ENCODE measurements at places on chromosomes 16 and 17.

GRCh38 chr17:73401911-73402310 lies 90.1 kb upstream of the CDC42EP4 start:
- DNase-seq: no peak

GRCh38 chr17:79923974-79924638 lies 84.9 kb upstream of the CBX4 start:
- DNase-seq: no peak

- no peak for DNase-seq
These were observed 236.4 kb upstream of the AXIN2 start for GRCh38 chr17:65797809-65798208.

- DNase-seq: peak; percentile 63
These were observed 3.3 kb upstream of the PPP1R1B start for GRCh38 chr17:39623356-39623950.

- DNase-seq: no peak
These were observed 9.2 kb upstream of the CCL13 start for GRCh38 chr17:34347063-34347462.

DNA sequence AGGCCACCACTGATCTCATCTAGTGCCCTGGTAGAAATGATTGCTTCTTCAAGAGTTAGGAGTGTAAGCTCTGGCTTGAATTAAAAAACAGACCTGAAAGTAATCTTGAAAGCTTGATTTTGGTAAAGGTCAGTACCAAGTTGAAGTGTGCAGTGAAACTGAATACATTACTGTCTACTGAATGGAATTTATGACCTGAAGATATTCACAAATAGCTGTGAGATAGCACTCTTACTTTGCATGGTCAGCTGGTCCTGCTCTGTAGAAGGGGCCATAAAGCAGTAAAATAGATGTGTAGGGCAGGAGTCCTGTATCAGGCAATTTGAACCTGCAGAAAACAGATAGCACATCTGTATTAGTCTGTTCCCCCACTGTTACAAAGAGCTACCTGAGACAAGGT lies 78.6 kb downstream of the MYH13 start:
- DNase-seq: no peak

DNA sequence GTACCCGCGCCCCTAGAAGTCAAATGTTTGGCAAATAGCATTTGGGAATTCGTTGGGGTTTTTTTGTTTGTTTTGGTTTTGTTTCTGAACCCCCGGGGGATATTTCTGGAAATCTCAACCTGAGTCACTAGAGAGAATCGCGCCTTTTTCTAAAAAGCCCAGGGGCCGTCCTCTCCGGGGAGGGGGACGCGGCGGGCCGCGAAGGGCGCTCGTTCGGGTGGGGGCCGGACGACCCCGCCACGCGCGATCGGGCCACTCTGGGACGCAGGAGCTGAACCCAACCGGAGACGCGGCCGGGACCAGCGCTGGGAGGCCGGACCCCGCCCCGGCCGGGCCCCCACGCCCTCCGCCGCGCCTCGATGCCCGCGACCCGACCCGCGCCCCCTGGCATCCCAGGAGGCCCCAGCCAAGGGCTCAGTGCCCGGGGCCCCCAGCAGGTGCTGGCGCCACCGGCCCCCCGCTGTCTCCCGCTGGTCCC lies 302 bp downstream of the LITAF start:
- DNase-seq: no peak

DNA sequence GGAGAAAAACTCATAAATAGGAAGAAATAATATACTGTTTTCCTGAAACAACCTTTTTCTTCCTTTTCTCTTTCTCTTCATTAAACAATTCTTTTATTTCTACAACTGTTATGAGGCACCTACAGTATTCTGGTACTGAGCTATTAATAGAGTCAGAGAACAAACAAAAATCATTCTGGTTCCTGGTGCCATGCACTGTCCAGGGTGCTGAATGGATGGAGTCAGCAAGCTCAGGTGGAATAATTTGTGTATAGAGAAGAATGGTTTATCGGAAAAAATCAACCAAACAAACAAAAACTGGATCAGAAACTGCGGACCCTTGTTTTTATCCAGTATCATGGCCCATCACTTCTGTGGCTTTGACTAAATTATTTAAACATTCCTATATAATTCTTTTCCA lies 430.3 kb upstream of the GOT2 start:
- no peak for DNase-seq

GRCh38 chr16:80058214-80058613 lies 457.7 kb upstream of the MAF start:
- no peak for DNase-seq

GRCh38 chr16:85157813-85158742 lies 45.8 kb upstream of the CIBAR2 start:
- no peak for DNase-seq

DNA sequence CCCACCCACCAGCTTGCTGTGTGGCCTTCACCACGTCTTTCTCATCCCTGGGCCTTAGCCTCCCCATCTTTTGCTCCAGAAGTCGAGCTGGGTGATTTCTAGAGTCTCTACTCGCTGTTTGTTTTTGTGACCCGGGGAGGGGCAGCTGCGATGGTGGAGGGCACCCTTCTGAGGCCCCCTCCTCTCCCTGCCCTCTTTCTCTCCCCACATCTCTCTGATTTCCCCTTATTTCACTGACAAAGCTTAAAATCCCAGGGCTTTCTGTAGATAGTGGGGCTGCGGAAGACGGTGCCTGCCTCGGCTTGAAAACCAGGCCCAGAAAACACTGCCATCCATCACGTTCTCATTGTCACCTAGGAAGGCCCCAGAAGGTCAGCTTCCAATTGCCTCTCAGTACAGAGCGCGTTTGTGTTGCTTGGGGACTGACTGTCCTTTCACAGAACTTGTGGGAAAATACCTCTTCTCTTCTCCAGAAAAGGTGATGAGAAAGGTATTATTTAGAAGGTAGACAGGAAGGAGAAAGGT lies 95.1 kb downstream of the NTN1 start:
- no peak for DNase-seq

DNA sequence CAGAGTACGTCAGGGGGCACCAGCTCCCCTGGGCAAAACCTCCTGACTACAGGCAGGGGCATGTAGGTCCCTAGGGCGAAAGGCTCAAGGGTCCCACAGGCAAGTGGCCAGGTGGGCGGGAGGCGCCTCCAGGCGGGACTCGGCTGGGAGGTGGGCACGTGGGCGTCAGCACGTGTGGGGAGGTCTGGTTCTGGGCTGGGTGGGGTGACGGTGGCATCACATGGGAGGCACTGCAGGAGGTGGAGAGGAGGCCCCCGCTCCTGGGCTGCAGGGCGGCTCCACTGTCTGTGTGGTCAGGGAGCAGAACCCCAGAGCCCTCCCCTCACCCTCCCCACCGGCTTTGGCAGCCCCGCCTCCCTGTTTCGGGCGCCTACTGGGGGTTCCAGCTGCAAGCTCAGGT lies 52.7 kb downstream of the ACTG1 start:
- no peak for DNase-seq

- no peak for DNase-seq
These were observed 34.4 kb downstream of the GPRC5B start for GRCh38 chr16:19850131-19850817.

All from NCI-H187 (cell line).